Stimulated activated CD8-positive, alpha-beta memory T cell treated with anti-CD3 and anti-CD28 coated beads, Interleukin-15, amount 100 ng/mL, for 1 hour (primary cell): ENCODE measurements at places on chromosomes 1 and 21.

GRCh38 chr1:215595231-215595630 lies 28.1 kb downstream of the KCTD3 start:
- no peak for DNase-seq

- DNase-seq = no peak
Observed at GRCh38 chr1:231021540-231022031, 18.5 kb downstream of the FAM89A start.

DNA sequence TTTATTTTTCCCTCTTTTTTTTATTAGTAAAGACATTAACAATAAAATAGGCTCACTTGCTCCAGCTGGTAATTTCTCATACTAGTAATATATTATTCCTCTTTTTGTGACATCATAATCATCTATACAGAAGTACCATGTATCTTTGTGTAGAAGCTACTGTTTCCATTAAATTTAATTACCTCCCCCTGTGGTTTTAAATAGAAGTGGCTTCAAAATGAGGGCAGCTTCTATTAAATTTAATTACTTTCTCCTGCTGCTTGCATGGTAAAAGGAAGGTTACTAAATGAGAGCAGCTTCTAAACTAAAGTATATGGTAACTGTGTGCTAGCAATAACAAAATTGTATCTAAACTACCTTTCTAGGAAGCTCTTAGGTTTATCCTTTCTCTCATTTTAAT lies 94.0 kb downstream of the DPYD start:
- DNase-seq = no peak

DNA sequence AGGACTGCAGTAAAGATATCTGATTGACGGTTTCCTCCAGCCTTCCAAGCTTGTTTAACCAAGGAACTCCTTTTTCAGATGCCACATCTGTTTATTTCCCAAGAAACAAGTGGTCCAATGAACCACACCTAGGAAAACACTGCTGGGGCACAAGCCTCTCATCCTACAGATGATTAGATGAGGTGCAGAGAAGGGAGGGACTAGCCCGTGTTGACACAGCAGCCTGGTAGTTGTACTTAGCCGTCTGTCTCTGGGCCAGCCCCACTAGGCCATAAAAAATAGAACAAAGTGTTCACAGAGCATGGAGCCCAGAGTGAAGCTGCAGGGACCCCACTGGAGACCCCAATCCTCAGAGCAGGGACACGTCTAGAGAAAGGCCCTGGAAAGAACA lies 32.1 kb downstream of the LRP8 start:
- DNase-seq = no peak

DNA sequence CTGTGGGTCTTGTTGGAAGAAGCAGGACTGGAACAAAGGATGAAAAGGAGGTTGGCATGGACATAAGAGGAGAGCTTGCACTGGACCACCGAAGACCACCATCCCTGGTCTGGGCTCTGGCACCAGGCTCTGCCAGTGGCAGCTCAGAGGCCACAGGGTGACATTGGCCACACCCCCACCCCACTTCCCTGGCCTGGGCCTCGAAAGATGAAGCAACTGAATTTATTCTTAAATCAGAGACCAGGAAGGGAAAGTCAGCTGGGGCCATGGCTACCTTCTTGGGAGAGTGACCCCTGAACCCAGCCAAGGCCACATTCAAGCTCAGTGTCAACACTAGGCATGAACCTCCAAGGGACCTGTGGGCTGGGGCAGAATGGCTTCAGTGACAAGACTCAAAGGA lies 4.0 kb downstream of the KLHDC7A start:
- DNase-seq = no peak

- DNase-seq = no peak
Observed at GRCh38 chr1:34794001-34794789, 1.4 kb downstream of the GJA4 start.

DNA sequence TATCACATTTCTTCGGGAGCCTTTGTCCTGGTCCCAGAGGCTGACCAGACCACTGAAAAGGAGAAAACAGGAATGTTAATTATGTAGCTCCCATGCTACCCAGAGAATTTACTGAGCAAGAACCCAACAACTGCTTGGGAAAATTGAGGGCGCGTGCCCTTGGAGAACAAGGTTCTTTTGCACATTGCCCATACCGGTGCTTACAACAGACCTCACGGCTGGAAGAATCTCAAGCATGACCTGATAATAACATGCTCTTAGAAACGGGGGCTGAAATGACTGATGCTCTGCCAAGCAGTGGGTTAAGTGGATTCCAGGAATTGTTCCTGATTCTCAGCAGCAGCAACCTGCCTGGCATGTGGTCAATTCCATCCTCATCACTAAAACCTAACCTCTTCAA lies 49.3 kb upstream of the AJAP1 start:
- no peak for DNase-seq

DNA sequence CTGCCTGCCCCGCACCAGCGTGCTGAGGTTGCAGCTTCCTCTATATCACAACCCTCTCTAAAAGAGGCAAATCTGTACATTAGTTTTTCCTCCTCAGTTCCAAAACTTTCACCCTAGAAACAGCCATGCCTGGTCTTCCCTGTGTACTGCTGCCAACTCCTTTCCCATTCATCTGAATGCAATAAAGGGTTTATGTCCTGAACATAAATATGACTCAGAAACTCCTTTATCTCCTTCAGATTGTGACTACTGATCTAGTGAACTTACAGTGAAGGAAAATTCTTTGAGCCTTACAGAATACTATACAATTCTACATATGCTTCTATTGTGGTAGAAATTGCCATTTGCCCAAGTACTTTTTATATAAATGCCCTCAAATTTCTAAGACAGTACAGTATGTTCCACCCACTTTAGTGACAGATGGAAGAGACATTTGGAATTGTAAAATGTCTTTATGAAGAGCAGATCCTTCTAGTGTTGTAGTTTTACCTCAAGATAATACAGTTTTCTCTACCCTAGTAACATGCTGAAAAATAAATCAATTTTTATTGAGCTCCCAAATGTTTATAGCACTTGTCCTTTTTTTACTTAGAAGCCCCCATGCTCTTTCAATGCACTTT lies 345.1 kb upstream of the SNX7 start:
- no peak for DNase-seq

DNA sequence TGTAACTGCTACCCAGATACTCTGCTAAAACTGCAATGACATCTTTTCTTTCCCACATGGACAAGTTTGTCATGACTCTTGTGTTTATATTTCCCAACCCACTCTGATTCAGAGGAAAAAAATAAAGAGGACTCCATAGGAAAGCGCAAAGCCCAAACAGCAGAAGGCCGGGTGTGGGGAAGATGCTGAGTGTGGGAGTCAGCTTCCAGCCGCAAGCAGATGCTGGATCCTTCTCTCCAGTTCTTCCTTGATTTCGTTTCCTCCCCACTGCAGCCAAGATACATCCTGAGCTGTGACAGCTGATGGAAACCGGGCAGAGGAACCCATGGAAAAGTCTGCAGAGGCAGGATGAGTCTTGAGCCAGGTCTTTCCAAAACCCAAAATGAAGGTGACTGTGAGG lies 498.2 kb downstream of the PLPP3 start:
- no peak for DNase-seq

DNA sequence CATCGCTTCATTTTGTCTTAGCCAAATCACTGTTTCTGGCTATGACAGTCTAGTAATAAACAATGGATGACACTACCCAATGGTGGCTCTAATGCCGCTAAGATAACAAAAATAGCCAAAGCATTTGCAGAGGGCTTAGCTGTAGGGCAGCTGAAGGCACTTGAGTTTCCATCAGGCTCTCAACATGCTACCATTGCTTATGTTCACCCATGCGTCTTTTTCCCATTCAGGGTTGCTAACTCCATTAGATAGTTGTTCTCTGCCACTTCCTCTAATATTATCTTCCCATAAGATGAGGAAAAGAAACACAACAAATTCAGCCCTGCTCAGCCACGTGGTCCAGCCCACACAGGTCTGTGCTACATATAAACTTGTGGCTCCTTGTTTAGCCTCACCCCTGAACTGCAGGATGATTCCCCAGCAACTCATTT lies 159.6 kb downstream of the TOMM20 start:
- DNase-seq = no peak

DNA sequence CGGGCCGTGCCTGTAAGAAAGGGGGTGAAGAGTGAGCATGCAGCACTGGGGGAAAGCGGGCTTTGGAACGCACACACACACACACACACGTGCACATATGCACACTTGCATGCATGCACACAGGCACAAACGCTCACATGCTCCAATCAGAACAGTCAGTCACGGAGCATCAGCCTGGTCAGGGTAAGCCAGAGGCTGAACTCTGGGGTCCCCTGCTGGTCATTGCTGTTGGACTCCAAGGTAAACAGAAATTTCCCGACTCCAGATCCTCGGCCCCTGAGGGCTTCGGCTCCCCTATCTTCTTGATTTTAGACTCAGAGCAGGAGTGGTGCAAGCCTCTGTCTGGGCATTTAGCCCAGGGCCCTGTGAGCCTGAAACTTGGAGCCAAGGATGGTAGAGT lies 54.2 kb downstream of the SYT2 start:
- DNase-seq = no peak

DNA sequence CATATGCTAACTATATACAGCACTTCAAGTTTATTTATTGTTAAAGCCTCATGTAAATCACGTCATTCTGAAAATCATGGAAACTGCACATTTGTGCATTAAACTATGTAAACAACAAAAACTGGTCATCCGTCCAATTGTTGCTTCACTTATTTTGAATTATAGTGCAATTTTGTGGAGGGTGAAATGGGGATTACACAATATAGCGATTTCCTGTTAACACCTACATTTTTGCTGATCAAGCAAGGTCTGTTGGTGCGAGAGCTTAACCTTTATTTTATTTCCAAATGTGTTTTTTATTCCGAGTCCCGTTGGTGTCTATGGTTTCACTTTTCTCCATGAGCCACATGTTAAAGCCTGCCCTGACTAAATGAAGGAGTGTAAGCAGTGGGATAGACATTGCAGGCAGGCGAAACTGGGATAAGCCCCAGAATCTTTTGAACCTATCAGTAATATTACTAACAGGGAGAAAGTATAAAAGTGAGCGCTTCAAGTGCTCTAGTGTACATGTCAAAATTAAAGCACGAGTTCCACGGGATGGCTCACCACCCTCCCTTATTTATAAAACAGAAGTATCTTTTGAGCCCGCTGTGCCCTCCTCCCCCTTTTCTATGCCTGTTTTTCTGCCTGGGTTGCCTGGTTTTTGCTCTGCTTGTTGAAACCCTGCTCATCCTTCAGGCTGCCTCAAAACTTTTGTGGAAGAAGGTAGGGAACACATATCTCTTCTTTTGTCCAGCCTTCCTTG lies 120.7 kb downstream of the NFIA start:
- DNase-seq = no peak

DNA sequence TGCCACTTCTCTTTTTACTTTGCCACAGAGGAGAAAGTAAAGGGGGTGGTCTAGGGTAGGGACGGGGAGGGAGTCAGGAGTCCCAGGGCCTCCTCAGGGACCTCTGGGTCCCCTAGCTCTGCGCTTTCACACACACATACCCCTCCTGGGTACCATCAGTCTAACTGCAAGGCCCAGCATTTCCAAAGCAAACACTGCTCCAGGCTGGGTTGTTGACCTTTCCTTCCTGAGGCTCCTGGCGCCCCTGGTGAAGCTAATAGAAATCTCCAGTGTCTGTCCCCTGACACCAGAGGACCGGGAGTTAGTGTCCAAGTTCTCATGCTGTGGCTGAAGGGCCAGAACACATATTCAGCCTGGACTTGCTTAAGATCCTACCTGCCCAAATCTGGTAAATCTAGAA lies 3.9 kb downstream of the TMEM63A start:
- DNase-seq = no peak

DNA sequence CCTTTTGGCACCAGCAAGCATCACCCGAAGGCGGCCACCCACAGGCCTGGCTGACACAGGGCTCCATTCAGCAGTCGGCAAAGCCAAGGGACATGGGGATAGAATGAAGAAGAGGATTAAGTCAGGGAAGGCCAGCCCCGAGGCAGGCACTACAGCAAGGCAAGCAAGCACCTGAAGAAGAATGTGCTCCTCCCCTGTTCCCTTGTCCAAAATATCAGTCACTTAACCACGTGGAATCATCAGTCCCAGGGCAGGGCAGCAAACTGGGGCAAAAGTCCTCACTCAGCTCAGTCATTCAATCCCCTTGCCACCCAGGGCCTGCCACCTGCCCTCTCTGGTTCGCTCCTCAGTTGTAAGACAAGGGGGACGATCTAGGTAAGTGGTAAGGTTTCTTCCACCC lies 9.3 kb downstream of the KANK4 start:
- no peak for DNase-seq

DNA sequence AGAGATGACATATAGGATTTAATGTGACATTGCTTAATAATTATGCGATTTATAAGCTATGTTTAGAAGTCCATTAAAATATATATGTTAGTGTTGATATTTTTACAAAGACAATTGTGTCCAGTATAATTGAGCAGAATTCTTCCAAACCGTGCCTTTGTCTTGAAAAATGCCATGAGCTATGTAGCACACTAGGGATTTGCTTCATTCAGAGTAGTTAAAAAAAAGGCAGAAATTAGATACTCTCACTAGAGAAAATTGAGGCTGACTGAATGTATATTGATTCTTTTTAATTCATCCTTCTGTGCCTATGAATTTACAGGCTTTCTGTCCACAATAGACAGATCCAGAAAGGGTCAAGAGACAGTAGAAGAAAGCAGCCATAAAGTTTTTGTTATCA lies 429.0 kb downstream of the NEGR1 start:
- no peak for DNase-seq

GRCh38 chr1:185438936-185439335 lies 121.9 kb upstream of the IVNS1ABP start:
- DNase-seq = no peak

DNA sequence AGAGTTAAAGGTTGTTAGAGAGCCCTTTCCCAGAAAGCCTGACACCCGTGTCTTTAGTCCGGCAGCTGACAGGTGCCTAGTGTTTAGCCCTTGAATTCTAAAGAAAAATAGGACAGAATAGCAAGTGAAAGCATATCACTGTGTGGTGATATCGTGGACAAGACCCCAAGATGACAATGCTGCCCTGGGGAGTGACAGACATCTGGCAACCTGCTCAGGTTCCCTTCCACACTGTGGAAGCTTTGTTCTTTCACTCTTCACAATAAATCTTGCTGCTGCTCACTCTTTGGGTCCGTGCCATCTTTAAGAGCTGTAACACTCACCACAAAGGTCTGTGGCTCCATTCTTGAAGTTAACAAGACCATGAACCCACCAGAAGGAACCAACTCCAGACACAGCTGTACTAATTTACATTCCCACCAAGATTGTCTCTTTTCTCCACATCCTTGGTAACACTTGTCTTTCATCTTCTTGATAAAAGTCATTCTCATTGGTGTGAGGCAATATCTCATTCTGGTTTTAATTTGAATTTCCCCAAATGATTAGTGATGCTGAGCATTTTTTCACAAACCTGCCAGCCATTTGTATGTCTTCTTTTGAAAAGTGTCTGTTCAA lies 107.6 kb upstream of the SGIP1 start:
- DNase-seq = no peak

- DNase-seq = no peak
Observed at GRCh38 chr1:35188578-35189392, 4.2 kb downstream of the SFPQ start.
